ENCODE measurements at places on chromosomes 11 and 22. TPM values are rescaled to one million over a fixed set of nuclear protein-coding genes. Genes with fewer than 3 reads are reported as not detected.

GRCh38 chr11:11514246-11514645, 107.6 kb downstream of the GALNT18 start:
- DNase-seq: no peak

DNA sequence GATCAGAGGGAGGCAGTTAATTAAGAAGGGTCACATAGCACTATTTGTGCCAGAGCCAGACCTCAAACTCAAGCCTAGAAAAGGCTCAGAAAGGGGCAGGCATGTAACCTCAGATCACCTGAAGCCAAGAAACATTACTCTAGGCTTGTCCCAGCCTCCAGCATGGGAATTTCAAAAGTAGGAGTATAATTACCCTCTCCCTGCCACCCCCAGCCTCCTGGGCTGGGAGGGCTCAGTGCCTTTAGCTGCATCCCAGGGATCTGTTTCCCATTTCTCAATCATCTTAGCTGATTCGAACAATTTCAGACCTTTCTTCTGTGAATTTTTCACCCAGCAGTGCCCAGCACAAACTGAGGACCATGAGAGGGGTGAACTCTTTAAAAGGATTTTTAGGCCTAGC, 33.1 kb upstream of the LRRC10B start:
- no peak for DNase-seq

DNA sequence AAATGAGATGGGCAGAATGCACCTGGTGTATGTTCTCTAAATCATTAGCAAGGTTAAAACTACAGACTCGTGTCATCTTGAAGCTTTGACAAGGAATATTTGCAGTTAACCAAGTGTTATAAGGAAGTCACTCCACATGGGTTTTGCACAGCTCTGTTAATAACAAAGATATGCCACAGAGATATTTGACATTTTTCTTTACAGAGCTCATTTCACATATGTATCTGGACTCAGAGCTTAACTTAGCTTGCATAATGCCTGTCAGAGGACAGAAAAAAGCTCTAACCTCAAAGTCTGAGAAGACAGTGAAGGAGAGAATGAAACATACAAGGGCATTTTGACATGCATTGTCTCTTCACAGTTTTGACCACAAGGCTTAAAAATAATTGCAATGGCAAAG, 105.5 kb downstream of the C11orf87 start:
- DNase-seq: no peak

DNA sequence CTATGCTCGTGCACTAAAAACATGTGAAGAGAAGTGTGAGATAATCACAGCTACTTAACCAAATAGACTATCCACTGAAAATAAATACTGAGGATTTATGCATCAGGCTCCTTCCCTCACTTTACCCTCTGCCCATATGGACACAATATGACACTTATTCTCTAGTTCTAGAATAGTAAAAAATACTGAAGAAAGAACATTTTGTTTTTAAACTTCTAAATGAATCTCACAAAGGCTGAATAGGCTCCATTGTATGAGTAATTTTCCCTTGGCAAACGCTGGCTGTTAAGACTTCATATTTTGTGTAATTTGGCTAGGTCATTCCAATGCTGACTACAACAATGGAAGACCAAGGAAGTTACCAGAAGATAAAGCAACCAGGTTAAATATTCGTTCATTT, 9.9 kb downstream of the HPS5 start:
- DNase-seq: no peak

GRCh38 chr11:86013713-86014112, 55.2 kb downstream of the PICALM start:
- no peak for DNase-seq

DNA sequence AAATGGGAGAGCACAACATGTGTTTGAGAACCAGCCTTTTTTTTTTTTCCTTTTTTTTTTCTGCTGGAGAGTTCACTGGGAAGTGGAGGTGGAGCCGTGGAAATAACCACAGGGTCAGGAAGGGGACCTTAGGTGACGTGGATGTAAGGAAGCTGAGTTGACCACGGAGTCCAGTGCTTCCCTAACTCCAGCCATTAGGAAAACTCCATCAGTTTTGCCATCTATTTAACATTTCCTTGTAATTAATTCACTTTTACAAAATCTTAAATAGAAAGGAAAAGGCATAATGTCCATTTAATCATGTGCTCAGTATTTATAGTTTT, 2.0 kb upstream of the CDK2AP2 start:
- DNase-seq: no peak

The OR4D5 gene
- total RNA-seq: not detected

DNA sequence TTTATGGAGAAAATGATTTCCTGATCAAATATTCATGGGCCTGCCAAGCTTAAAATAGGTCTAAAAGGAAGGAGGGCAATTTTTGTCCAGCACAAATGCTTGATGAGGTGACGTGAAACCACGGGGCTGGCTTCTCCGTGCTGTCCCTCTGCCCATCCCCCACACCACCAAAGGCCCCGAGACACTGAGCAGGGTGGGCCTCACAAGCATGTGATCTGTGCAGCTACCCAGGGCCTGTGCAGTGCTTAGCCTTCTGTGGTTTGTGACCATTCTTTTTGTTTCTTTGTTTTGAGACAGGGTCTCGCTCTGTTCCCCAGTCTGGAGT, 94.8 kb upstream of the RTL6 start:
- no peak for DNase-seq

Measured in dermis microvascular lymphatic vessel endothelial cell (primary cell).